ENCODE measurements at places on chromosomes 12 and 14.

DNA sequence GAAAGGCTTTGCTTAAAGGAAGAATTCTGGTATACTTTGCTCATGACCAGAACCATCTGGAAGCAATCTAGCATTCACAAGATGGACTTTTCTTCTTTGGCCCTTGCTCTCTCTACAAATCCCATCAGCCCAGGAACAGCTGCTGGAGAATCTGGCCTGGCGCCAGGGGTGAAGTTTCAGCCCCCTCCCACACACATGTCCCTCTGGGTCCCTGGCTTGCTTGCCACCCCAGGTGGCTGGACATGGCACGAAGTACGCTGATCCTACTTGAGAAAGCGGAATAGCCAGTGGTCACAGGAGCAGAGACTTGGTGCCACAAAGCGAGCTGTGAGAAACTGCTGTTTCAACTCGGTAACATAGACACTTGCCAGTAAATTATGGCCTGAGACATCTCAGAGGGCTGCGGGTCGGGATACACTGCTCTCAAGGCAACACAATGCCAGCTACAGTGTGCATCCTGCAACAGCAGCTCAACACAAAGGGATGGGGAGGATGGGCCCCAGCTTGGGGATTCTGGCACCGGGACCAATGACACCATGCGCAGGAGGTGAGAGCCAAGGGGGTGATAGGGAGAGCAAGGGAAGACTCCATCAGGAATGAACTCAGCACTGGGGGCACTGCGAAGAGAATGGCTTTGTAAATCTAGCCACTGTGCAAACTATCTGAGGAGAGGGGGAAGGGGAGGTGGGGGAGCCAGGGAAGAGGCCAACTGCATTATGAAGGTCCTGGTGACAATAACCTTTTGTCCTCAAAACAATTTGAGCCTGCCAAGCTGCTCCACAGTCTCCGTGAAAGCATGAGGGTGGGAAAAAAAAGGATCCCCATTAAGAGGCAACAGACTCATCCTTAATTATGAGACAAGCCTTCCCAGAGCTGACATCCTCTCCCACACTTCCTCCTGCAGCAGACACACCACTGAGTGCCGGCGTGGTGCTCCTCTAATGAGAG, 219.9 kb downstream of the PPM1H start:
- no peak for DNase-seq

- no peak for DNase-seq
Observed at GRCh38 chr14:96202441-96203094, 2.1 kb upstream of the BDKRB2 start.

DNA sequence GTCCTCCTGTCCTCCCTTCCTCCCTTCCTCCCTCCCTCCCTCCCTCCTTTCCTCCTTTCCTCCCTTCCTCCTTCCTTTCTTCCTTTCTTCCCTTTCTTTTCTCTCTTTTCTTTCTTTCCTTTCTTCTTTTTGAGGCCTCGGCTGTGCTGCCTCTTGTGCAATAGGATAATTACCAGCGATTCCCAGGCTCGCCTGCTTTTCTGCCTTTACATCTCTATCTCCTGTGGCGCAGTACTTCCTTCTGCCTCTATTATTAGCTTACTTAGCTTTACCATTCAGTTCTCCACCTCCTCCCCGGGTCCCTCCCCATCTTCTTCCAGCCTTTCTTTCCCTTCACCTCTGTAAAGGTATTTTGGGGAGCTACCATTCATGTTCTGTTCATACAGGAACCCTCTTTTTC, 19.9 kb downstream of the ETV6 start:
- no peak for DNase-seq

GRCh38 chr14:35909665-35910064, 83.5 kb downstream of the BRMS1L start:
- DNase-seq = no peak

GRCh38 chr14:44662250-44662891, 155.3 kb upstream of the FSCB start:
- DNase-seq = no peak

GRCh38 chr12:91037276-91037675, 20.5 kb downstream of the KERA start:
- no peak for DNase-seq

DNA sequence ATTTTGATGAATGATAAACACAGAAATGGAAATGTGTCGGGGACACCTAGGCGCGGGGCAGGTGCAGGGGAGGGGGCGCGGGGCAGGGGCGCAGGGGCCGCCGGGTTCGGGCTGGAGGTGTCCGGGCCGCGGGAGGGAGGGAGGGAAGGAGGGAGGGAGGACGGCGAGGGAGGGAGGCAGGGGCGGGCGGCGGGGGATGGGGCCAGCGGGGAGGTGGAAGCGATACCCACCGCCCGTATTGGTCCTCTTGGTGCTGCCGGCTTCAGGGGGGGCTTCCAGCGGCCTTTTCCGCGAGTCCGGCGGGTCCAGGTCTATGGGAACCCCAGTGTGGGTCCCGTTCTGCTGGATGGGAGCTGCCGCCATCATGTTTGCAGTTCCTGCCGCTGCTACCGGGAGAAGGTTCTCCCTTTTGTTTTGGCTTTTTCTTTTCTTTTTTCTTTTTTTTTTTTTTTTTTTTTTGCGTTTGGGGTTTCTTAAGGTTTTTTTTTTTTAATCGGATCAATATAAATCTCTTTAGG, 703 bp downstream of the NOVA1 start:
- no peak for DNase-seq

DNA sequence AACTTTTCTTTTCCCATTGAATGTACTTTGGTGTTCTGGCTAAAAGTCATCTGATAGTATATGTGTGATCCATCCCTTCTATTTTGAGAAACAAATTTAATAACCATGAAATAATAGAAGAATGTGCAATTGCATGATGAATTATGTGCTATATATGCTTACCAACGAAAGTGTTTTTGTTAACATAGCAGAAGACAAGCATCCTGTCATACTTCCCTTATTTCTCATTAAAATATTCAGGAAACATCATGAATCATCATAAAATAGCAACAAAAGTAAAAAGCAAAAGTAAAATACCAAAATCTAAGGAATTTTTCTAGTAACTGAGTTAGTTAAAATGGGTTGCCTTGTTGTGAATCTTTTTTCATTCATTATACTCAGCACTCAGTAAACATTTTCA, 409.0 kb upstream of the PDE3A start:
- DNase-seq = no peak
